Naive thymus-derived CD4-positive, alpha-beta T cell (primary cell): ENCODE measurements at places on chromosomes 5 and 9. TPM values are rescaled to one million over a fixed set of nuclear protein-coding genes. Genes with fewer than 3 reads are reported as not detected.

ENHO gene
- total RNA-seq = 0.56 TPM

GAS1 gene
- total RNA-seq = 0.35 TPM

OBP2B gene
- not detected in 2 replicates for total RNA-seq

CFAP77 gene
- total RNA-seq = not detected

PLAC8L1 gene
- total RNA-seq = 1.1 TPM

TMEM171 gene
- not detected in 2 replicates for total RNA-seq

SPINK4 gene
- total RNA-seq = not detected
